NCI-H446 treated with DMSO at 0.1 percent for 48 hours (cell line): ENCODE measurements at places on chromosomes 16 and 17.

DNA sequence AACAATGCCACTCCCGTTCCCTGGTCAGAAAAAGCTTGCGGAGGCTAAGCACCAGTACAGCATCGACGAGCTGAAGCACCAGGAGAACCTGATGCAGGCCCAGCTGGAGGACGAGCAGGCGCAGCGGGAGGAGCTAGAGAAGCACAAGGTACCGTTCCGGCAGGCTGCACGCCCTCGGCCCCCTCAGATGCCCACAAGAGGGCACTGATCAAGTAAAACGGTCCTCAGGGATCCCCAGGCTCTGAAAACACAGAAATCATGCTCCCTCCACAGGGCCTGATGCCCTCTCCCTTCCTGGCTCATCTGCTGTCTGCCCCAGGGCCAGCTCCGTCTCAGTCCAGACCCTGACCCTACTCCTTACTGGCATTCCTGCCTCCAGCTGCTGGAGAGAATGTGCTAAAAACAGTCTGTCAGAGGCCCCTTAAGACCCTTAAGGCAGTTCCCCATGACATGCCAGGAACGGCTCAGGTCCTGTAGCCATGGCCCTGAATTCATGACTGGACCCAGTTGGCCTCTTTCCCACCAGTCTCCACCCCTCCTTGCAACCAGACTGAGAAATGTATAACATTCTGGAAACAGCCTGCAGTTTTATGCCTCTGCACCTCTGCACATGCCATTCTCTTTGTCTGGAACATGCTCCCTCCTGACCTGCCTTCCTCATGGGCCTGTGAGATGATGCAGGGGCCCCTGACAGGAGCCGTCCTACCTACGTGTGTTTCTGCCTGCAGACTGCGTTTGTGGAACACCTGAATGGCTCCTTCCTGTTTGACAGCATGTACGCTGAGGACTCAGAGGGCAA lies 21.8 kb downstream of the DRC3 start:
- DNase-seq, result no peak

GRCh38 chr17:9702482-9702881 lies 57.2 kb downstream of the USP43 start:
- DNase-seq, result no peak

GRCh38 chr16:69654280-69654931 lies 72.0 kb downstream of the NQO1 start:
- DNase-seq, result no peak

- DNase-seq, result no peak
Observed at GRCh38 chr17:27976331-27976730, 66.1 kb upstream of the NLK start.

- DNase-seq, result no peak
Observed at GRCh38 chr17:17841601-17842025, 4.8 kb upstream of the SREBF1 start.

GRCh38 chr17:28665994-28666393 lies 4.0 kb downstream of the SUPT6H start:
- no peak for DNase-seq

GRCh38 chr17:5592382-5592781 lies 8.1 kb upstream of the NLRP1 start:
- DNase-seq, result peak; percentile 14

- no peak for DNase-seq
Observed at GRCh38 chr17:65598746-65599145, 37.3 kb upstream of the AXIN2 start.

GRCh38 chr16:28290859-28291254 lies 1.5 kb upstream of the SBK1 start:
- DNase-seq, result no peak

DNA sequence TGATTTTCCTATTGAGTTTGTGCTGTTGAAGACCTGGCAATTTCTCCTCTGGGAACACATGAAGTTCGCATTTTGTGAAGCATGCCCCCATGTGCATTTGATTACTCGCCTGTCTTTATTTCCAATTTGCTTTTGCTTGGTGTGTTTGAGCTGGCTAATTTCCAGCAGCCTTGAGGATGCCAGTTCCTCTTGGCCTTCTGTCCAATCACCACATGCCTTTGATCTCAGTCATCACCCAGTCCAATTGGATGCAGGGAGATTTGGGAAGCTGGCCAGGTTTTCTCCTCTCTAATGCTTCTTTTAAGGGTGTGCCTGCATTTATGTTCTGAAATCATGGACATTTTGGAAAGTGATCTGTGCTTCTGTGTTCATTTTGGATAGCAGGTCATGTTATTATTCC lies 3.8 kb upstream of the TMEM100 start:
- DNase-seq, result peak; percentile 82

GRCh38 chr17:80384078-80384960 lies 30.6 kb upstream of the ENDOV start:
- DNase-seq, result no peak

DNA sequence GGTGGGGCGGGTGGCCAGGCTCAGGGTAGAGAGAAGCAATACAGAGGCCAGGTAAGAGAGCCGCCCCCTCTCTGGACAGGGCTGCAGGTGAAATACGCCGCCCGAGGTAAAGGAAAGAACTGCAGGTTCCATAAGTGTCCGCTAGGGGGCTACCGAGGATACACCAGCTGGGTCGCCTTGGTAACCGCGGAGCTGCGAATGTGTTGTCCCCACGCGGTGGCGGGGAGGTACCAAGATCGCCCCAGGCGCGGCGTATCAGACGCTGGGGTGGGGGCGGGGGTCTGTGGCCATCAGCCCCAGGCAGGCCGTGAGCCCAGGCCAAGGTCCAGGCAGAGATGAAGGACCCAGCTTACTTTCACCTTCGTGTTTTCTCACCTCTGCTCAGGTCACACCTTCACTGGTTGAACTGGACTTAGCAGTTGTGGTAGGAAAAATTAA lies 18.4 kb upstream of the ZFP90 start:
- peak; percentile 25 for DNase-seq

GRCh38 chr16:10871157-10871991 lies 5.6 kb upstream of the CIITA start:
- DNase-seq, result no peak

GRCh38 chr17:61294777-61295176 lies 104.9 kb upstream of the TBX2 start:
- DNase-seq, result no peak

- DNase-seq, result no peak
Observed at GRCh38 chr16:35533683-35534082, 2074.3 kb downstream of the TP53TG3F start.

- peak; percentile 59 for DNase-seq
Observed at GRCh38 chr17:2107506-2107905, 52.6 kb downstream of the HIC1 start.

- DNase-seq, result no peak
Observed at GRCh38 chr16:86702824-86703588, 124.7 kb downstream of the FOXL1 start.

DNA sequence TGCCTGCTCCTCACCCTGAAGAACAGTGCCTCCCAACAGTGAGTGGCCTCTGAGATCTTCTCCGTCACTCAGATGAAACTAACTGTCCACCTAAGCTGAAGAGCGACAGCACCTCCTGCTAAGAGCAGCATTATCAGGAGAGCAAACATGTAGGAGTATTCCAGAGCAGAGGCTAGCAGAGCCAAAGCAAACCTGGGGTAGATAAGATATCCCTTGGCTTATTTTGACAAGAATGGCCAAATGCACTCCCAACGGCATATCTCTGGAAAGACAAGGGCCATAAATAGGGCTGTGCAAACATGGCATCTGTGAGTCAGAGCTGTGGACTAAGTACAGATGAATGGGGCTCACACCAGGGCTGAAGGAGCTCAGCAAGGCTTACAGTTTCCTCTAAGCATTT lies 96.3 kb downstream of the NDEL1 start:
- no peak for DNase-seq

DNA sequence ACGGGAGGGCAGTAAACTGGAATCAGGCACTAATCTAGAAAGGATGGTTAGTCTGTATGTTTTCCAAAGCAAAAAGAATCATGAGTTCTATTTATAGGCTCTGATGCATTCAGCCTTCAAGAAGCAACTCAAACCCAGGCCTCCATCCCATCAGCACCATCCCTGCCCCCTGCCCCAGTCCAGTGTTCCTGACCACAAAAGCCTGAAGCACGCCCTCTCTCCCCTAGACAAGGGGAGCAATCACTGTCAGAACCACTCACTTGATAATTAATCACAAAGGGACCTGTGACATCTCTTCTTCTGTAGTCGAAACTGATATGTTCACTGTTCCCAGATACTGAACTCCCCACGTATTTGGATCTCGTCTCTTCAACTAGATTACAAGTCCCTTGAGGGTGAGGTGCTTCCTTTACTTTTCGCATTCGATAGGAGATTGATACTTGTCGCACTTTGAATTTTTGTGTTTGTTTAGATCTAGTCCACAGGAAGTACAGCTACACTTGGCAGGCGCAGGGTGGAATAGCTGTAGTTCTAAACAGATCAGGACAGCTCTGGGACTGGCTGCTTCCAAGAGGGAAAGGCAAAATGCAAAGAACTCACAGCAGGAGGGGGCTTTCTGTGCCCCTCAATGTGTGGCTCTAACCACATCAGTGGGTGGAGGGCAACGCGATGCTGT lies 36.4 kb upstream of the CCDC182 start:
- DNase-seq, result no peak

DNA sequence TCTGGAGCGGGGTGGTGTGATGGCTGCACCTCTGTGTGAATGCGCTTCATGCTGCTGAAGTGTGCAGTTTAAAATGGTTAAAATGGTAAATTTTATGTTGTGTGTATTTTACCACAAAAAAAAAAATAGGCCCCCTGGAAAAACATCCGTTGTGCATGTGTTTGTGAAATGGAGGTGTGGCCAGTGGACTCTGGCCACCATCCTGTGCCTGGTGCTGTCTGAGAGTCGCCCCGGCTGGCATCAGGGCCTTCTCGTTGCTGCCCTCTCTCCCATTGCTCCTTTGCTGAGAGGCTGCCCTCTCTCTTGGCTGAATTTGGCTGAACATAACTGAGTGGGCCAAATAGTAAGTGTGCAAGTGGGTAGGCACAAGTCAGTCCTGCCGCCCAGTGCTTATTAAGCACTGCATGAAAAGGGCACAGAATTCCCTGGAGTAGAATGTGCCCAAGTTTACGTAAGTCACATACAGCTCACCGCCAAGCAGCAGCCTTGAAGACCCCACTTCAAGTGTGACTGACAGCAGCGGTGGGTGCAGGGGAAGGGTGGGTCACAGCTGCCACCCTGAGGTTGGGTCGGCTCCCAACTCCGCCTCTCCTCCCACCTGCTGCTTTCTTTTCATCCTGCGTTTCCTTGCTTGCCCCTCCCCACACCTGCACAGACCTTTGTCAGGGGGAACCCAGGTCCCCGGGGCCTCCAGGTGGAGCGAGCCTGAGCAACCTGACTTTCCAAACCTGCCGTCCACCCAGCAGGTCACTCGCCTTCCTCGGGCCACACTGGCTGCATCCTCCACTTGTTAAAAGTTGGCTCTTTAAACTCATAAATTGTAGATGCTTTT lies 46.8 kb downstream of the FOXK2 start:
- no peak for DNase-seq

DNA sequence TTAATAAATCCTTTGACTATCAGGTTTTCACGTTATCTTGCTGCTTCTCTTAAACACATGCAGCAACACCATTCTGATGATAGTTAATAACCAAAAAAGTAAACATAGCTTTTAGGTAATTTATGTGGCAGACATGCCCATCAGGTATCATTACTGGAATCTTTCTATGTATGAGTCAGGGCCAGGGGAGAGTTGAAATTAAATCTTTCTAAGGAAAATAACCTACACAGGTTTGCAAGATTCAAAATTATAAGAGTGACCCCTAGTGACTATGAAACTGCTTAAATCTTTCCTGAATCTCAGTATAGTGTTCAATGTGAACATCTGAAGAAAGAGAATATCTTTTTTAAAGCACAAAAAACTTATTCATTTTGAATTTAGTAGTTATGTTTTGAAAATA lies 666.6 kb downstream of the CDH11 start:
- no peak for DNase-seq

DNA sequence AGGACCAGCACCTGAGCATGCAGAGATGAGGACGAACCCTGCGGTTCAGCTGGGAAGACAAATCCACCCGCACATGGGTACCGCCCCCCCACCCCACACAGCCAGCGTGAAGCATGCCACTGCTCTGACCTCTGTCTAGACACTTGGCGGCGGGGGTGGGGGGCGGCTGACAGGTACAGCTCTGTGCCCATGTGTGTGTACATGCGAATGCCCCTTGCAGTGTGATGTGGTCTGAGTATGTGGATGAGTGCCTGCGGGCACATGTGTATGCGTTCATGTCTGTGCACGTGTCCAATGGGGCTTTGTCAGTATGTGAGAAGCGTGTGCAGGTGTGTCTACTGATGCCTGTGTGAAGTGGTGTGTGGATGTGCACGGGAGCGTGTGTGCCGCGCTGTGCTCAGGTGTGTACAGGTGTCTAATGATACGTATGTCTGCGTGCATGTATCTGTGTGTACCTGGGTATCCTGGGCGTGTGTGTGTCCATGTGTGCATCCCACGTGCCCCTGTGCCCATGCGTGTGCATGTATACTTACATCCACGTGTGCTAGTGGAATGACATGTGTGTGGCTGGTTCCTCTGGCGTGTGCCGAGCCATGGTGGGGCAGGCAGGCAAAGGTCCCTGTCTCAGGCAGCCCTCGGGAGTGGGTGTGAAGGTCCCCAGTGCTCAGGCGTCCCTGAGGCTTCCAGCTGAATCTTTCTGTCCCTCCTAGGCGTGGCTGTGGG lies 636 bp upstream of the RAP1GAP2 start:
- no peak for DNase-seq

- DNase-seq, result no peak
Observed at GRCh38 chr17:66425756-66426396, 123.5 kb downstream of the PRKCA start.

DNA sequence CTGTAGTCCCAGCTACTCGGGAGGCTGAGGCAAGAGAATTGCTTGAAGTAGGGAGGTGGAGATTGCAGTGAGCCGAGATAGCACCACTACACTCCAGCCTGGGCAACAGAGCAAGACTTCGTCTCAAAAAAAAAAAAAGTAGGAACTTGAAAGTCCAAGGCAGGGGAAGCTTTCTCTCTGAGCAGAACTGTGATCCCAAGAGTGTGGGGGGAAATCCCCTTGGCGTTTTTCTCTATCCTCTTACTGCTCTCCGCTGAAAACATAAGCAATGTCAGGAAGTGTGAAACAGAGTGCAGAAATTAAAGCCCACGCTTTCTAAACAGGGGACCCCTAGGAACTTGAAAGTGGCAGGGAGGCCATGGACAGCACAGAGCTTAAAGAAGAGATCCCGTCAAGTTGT lies 9.8 kb upstream of the CMTM3 start:
- no peak for DNase-seq

DNA sequence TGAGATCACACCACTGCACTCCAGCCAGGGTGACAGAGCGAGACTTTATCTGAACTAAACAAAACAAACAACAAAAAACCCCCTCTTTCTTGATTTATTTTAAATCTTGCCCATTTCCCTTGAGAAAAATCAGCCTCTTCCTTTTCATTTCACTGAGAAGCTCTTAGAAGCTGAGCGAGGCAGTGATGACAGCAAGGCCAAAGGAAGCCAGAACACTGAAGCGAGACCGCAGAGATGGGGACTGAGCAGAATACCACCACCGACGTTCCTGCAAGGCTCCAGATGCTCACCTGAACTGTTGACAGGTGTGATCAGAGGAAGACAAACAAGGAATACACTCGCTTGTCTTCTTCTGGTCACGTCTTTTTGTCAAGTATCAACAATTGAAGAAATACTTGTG lies 30.5 kb upstream of the IRF8 start:
- DNase-seq, result no peak
